GM13977 (cell line): ENCODE measurements at places on chromosomes 1 and 21.

DNA sequence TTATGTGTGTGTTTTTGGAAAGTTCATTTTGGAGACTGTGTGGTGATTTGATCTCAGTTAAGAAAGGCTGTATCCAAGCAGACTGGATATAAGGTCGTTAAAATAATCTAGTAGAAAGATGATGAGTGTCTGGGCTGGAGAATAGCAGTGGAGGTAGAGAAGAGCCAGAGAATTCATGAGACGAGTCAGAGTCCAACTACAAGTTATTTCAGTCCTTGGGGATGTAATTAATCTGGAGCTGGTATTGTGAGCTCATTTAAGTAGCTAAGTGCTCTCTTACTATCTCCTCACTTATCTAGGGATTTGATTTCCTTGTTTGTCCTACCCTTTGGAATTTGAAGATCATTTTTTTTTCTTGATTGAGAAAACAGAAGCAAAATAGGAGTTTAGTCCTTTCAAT is 1219.0 kb upstream of the ADGRL4 start:
- DNase-seq = no peak

GRCh38 chr1:167460836-167461235 is 57.5 kb downstream of the CD247 start:
- DNase-seq = no peak

- DNase-seq = no peak
Measured at GRCh38 chr1:156693848-156694689, 11.3 kb downstream of the CRABP2 start.

GRCh38 chr1:235712812-235713211 is 63.2 kb upstream of the GNG4 start:
- no peak for DNase-seq

GRCh38 chr1:2229037-2229864 is 1.1 kb downstream of the SKI start:
- peak; percentile 75 for DNase-seq

DNA sequence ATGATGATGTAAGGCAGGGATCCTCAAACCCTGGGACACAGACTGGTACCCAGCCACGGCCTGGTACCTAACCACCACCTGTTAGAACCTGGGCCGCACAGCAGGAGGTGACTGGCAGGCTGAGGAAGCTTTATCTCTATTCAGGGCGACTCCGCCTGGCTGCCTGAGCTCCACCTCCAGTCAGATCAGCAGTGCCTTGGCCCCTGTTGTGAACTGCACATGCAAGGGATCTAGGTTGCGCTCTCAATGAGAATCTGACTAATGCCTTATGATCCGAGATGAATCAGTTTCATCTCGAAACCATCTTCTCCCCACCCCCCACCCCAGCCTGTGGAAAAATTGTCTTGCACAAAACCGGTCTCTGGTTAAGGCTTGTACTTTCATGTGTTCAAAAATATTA is 4.2 kb downstream of the RNPC3 start:
- no peak for DNase-seq

DNA sequence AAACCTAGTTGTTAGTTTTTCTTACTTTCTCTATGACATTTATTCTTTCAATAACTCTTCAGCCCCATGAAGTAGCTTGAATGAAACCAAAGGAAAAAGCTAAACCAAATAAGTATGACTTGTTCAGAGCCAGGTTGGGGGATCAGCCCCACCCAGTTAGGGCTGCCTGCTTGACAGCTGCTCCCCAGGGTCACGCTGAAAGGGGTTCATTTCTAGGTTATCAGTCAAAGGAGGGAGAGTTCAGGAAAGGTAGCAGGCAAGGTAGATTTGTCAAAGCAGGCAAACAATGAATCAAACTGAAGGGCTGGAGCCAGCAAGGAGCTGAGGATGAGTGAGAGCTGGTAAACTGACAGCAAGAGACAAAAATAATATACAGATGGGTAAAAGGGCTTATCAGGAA is 3.1 kb upstream of the S100A11 start:
- no peak for DNase-seq

GRCh38 chr1:193831465-193831864 is 645.1 kb upstream of the B3GALT2 start:
- no peak for DNase-seq

- DNase-seq = no peak
Measured at GRCh38 chr21:35291973-35292627, 243.0 kb upstream of the RUNX1 start.

DNA sequence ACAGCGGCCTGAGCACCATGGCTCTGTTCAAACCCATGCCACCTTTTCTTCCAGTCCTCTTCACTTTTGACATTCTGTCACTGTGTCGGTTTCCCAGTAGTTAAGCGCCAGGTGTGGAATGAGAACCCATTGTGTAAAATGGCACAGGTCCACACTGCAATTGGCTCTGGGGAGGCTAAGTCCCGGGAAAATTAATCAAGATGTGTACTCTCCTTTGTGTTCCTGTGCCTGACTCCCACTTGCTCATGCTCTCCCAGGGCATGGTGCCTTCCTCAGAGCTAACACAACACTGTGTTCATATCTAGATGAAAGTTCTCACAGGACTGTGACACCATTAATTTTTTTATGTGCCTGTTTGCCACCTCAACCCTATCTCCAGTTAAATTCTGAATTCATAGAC is 59.0 kb upstream of the BTG3 start:
- no peak for DNase-seq

DNA sequence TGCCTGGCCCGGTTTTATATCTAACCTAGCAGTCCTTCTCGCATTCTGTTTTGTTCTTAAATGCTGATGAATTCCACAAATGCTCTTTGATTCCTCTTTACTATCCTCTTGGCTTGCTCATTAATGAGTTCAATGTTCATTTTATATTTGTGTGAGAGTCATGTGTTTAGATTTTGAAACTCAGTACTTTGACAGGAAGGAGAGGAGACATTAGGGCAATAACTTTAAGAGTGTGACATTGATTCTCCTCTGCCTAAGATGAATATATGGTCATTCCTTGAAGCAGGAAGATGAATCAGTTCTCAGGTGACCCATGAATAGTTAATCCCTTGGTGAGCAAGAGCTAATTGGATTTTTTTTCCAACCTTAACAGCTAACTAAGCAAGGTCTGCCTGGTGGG is 84.1 kb downstream of the MRPS6 start:
- no peak for DNase-seq

- DNase-seq = no peak
Measured at GRCh38 chr1:247146671-247147070, 25.1 kb downstream of the ZNF124 start.

DNA sequence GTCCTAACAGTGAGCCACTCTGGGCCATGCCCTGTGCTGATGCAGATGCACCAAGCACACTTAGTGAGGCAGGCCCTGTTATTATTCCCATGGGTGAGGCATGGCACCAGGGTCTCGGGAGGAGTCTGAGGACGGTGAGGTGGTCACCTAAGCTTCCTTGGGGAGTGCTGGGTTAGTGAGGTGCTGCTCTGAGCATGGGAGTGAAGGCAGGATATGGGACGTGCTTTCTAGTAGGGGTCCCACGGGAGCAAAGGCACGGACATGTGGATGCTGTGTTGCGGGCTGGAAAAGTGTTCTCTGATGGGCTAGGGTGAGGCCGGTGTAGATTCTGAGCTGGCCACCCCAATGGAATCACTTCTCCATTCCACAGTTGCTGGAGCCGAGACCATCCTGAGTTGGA is 77.5 kb upstream of the CSF3R start:
- DNase-seq = no peak

DNA sequence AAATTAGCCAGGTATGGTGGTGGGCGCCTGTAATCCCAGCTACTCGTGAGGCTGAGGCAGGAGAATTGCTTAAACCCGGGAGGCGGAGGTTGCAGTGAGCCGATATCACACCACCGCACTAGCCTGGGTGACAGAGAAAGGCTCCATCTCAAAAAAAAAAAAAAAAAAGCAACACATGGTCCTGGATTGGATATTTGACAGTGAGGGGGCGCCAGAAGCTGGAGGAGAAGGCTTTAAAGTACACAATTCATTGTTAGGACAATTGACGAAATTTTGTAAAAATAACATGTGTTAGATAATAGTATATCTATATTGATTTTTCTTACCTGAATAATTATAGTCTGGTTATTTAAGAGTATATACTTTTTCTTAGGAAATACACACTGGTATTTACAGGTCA is 50.2 kb upstream of the USP25 start:
- no peak for DNase-seq
